ENCODE measurements at places on chromosomes 11 and 22. TPM values are rescaled to one million over a fixed set of nuclear protein-coding genes. Genes with fewer than 3 reads are reported as not detected.

Gene APOBEC3A
- not detected for total RNA-seq

DNA sequence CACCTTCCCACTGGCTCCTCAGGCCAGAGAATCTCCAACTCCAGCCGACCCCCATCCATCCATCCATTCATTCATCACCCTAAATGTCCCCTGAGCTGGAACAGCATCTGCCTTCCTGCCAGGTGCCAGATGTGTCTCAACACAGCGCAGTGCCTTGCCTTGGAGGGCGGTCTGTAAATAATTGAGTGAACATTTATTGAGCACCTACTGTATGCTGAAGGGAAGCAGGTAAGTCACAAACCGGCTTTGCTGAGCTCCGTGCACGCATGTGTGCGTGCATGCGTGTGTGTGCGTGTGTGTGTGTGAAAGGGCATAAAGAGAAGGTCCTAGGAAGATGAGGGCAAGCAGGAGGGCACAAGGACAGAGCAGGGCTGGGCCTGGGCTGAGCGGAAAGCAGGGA lies 10.2 kb downstream of the KCNJ4 start:
- H3K36me3 ChIP-seq, result no peaks in the 10 kb centered on the region
- no peaks in the 10 kb centered on the region for H3K4me1 ChIP-seq
- no peak for DNase-seq
- peaks cover 26% of the 10 kb centered on the region for H3K27me3 ChIP-seq

Gene SCGB1C1
- not detected for total RNA-seq

GRCh38 chr11:132056689-132057088 lies 686.3 kb downstream of the NTM start:
- H3K4me3 ChIP-seq, result no peak overlapping the region
- no peaks in the 10 kb centered on the region for H3K4me1 ChIP-seq
- H3K27me3 ChIP-seq, result no peaks in the 10 kb centered on the region
- DNase-seq, result no peak

Gene GGTLC2
- total RNA-seq, result not detected

Gene LDHAL6A
- total RNA-seq, result not detected

Gene SYT8
- total RNA-seq, result not detected

DNA sequence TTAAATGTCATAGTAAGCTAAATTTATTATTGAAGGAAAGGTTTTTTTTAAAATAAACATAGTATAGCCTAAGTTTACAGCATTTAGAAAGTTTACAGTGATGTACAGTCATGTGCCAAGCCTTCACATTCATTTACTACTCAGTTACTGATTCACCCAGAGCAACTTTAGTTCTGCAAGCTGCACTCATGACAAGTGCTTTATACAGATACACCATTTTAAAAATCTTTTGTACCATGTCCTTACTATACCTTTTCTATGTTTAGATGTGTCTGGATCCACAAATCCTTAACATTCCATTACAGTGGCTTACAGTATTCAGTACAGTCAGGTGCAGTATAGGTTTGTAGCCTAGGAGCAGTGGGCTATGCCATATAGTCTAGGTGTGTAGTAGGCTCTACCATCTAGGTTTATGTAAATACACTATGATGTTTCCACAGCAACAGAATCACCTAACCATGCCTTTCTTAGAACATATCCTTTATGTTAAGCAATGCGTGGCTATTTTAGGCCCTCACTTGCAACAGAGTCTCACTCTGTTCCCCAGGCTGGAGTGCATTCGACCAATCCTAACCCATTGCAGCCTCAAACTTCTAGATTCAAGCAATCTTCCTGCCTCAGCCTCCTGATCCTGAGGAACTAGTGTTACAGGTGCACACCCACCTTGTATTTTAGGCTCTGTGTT lies 79.5 kb upstream of the SLC25A18 start:
- peaks cover 4% of the 10 kb centered on the region for H3K4me1 ChIP-seq
- no peak for DNase-seq
- H3K27me3 ChIP-seq, result peaks cover 12% of the 10 kb centered on the region
- no peak overlapping the region for H3K27ac ChIP-seq
- H3K36me3 ChIP-seq, result no peaks in the 10 kb centered on the region
- H3K4me3 ChIP-seq, result no peak overlapping the region

- H3K27ac ChIP-seq, result no peak overlapping the region
- DNase-seq, result no peak
- no peaks in the 10 kb centered on the region for H3K36me3 ChIP-seq
- H3K27me3 ChIP-seq, result peaks cover 15% of the 10 kb centered on the region
- H3K4me1 ChIP-seq, result no peaks in the 10 kb centered on the region
Observed at GRCh38 chr22:32809786-32810554, 8.5 kb downstream of the TIMP3 start.

- peaks cover 30% of the 10 kb centered on the region for H3K4me1 ChIP-seq
- H3K4me3 ChIP-seq, result peak overlapping the region; percentile 75
- peaks cover 10% of the 10 kb centered on the region for H3K36me3 ChIP-seq
- peak; percentile 41 for DNase-seq
- H3K27me3 ChIP-seq, result peaks cover 19% of the 10 kb centered on the region
- peak overlapping the region; percentile 82 for H3K27ac ChIP-seq
Observed at GRCh38 chr11:13667245-13667644, 1.2 kb upstream of the FAR1 start.

Measured in activated CD8-positive, alpha-beta memory T cell treated with anti-CD3 and anti-CD28 coated beads, Interleukin-2, amount 10 ng/mL, durations not matched to agents 7 days and 5 days (primary cell).